NCI-H1930 (cell line): ENCODE measurements at places on chromosomes 7 and 10.

GRCh38 chr7:81956520-81956919, 186.7 kb upstream of the HGF start:
- peak; percentile 45 for DNase-seq

DNA sequence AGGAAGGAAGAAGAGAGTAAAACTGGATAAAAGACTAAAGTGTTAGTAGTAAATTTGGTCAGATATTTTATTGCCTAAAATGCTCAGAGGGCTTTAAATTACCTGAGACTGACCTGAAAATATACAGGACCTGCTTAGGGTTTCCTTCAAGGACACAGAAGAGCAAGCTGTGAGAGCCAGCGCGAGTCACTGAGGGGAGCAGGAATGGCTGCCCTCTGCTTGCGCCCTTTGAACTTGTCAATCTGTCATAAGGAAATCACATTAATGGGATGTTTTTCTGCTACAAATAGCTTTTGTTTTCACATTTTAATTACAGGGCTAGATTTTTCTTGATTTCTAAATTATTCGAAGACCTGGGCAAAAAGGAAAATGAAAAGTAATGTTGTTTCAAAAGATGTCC, 26.9 kb downstream of the DNAJB9 start:
- DNase-seq = no peak

DNA sequence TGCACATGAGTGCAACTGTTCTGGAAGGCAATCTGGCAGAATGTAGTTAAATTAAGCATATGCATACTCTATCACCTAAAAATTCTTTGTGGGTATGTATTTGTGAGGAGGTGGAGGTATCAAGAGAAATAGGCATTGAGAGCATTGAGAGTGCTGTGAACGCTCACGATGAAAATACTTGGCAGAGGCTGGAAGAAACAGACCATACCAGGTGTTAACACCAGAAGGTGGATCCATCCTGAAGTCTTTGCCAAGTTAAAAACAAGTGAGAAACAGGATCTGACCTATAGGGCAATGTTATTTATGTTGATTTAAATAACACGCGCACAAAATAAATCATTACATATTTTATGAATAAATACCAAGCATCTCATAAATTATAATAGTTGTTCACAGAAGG, 311.6 kb downstream of the PCLO start:
- no peak for DNase-seq

DNA sequence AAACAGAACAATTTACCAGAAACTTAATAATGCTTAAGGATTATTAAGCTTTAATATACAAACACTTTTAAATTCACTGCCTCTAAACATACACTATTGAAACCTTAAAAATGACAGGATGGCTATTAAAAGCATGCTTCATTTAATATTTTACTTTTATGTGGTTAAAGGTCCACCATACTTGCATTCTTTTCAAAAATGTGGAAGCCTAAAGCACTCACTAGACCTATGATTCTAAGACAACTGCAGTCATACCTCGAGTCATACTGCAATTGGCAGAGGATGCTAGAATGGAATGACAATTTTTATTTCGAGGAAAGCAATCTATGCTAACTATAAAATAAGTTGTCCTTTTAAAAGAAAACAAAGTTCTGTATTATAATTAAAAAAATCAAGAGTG, 85.3 kb downstream of the PIP4K2A start:
- DNase-seq = no peak

DNA sequence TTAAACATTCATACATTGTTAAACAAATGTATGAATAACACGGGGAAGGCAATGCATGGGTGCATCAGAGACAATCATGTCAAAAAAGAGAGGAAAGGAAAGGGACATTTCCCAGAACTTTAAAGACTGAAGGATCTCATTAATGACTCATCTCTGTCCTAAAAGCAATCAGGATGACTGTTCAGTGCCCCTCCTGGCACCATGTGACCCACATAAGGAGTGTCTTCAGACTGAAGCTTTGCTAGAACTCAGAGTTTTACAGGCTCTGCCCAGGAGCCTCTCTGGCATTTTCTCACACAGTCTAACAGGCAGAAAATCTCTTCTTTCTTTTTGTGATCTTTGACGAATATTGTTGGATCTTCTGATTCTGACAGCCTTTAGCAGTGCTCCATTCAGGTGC, 315.3 kb downstream of the OTUD1 start:
- DNase-seq = no peak

DNA sequence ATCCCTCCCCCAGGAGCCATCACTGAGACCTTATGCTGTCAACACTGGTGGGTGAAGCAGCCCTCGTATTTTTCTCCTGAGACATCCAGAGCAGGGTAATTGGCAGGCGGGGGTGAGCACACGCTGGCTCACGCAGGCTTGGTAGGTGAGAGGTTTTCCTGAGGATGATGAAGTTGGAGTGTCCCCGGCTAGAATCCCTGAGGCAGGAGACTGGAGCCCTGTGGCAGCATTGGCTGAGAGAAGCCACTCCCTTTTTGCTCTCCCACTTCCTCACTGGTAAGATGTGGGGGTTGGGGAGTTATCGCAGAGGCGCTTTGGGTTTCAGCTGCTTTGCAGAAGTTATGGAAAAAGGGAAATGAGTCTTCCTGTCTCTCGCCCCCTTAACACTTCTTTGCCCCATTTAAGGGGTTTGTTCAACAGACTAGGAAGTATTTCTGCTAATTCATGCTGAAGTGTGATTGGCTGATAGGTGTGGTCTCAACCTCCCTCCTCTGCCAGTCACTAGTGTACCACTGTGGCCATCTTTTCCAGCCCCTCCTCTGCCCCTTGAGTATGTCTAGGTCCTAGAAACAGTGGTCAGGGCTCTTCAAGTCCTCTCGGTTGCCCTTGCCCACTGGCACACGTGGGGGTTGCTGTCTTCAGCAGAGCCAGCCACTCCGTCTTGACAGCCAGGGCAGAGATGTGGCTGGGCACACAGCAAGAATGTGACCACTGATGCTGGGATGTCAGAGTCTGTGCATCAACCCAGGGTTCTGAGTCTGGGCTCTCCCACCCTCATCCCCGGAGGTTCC, 5.7 kb downstream of the ARPC1B start:
- DNase-seq = no peak

GRCh38 chr7:129955993-129956543, 3.3 kb upstream of the UBE2H start:
- no peak for DNase-seq

- no peak for DNase-seq
Measured at GRCh38 chr7:75756206-75756990, 15.6 kb downstream of the CCL26 start.

DNA sequence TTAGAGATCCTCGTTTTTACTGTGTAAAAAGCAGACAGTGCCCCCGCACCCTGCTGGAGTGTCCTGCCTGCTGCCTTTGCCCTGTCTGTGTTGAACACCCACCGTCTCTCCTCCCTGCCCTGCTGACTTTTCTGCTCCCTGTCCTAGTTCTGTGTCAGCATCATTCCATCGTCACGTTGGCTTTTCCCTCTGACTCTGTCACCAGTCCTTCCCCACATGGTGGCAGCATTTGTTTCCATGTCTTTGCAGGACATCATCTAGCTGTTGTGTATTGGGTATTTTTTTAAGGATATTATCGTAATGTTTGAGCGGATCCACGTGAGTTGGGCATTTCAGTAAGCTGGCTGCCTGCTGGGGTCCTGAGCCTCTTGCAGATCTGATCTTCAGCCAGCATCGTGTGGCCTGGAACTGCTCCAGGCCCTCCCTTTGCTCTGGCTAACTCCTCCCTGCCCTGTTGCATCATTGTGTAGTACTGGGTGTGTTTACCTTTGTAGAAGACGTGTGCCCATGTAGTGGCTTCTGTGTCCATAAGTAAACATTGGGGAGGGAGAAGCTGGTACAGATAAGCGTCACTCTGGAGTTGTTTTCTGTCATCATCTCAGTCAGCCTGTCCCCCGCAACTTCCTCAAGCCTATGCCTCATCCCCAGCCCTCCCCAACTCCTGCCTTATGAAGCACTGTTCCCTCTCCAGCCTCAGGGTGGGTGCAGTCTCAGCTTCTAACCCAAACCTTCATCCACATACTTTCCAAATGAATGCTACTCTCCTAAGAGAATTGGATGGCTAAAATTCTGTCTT, 44.3 kb downstream of the TRRAP start:
- peak; percentile 35 for DNase-seq

DNA sequence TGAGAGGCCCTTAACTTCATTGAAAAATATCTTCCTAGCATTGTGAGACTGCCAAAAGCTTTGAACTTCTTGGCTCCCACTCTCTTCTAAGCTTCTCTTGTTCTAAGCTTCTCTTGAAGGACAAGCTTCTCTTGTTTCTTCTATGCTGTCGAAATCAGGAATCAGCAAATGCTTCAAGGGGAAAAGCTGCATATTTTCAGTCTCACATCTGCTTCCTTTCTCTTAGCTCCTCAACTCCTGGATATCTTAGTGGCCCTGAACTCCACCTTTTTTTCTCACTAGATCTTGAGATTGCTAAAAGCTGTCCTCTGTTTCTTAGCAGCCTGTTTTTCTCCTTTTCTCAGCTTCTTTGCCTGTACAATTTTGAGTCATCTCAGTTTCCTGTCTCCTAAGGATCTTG, 73.0 kb downstream of the NEUROD6 start:
- DNase-seq = no peak

DNA sequence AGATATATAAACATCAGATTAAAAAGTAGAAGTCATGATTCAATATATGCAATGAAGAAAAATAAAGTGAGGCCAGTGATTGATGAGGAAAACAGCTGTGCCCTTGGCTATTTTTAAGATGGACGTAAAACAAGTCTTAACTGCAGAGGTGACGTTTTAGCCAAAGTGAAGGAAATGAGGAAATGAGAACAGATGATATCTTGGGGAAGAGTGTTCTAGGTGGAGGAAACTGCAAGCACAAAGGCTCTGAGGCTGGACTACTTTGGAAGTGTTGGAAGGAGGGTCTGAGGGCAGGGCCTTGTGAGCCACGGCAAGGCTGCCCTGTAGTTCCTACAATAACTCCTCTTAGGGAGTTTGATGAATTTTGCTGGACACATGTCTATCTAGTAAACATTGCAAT, 140.5 kb upstream of the AKR1E2 start:
- no peak for DNase-seq

GRCh38 chr10:100736809-100737354, 8.5 kb upstream of the PAX2 start:
- DNase-seq = no peak

DNA sequence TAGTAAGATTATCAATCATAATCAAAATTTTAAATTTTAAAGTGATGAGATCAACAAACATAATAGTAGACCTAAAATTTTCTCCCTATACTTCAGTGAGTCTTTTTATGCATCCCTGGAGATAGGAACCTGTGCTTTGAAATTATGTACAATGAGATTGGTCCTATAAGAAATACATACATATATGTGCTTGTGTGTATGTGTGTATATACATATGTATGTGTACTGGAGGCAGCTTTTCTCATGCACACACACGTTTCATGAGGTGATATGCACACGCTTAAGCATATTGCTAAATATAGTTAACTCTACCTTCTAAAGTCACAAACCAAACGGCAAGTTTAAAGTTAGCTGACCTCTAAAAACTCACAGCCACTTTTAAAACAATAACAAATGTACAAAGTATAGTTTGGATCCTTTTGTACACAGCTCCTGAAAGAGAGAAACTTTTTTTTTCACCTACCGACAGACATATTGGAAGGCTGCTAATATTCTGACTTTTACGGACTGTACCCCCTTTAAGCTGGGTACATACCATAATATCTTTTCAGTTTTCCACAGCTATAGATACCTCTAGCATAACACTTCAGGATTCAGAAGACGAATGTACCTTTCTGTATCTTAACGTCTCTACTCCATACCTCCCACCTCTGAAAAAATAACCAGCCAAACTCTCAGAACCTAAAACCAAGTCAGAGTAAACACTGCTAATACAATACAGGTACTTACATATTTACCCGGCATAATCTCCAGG, 3.3 kb downstream of the ITGB1 start:
- DNase-seq = no peak

GRCh38 chr10:98431016-98431415, 15.7 kb downstream of the HPS1 start:
- no peak for DNase-seq

DNA sequence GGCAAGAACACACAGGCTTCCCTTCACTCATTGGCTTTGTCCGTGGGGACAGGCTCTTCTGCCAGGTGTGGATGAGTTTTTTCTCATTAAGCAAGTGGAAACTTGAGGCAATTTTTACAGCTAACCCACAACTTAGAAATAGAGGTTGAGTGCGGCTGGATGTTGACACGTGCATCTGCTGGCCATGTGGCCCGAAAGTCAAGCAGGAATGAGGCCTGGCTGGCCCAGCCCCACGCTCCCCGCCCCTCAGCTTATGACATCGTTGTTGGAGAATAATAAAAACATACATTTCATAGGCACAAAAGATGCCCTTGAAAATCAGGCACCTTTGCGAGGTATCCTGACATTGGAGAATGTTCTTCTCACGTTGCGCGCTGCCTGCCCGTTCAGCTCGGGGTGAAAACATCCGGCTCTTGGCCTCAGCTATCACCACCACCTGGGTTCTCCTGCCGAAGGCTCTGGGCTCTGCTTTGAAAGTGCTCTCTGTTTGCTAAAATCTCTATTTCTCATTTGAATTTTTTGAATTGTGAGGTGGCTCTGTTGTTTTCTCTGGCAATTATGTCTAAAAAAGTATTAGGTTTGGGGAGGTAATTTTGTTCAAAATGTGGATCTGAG, 310.7 kb downstream of the WDR37 start:
- no peak for DNase-seq

DNA sequence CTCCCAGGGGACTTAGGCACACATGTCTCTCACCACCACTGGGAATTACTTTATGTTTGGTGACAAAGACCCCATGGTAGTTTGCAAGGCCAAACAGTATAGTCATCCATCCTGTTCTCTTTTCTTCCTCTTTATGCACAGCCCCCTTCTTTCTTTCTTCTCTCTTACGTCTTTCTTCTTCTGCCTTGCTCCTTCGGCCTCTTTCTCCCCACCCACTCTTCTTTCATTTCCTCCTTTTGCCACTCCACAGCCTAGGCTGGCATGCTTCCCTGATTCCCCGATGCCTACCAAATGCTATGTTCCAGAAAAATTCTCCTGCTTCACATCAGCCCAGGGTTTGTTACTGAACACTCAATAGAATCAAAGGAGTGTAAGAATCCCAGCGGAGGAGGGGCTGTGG, 62.4 kb upstream of the MKLN1 start:
- no peak for DNase-seq

DNA sequence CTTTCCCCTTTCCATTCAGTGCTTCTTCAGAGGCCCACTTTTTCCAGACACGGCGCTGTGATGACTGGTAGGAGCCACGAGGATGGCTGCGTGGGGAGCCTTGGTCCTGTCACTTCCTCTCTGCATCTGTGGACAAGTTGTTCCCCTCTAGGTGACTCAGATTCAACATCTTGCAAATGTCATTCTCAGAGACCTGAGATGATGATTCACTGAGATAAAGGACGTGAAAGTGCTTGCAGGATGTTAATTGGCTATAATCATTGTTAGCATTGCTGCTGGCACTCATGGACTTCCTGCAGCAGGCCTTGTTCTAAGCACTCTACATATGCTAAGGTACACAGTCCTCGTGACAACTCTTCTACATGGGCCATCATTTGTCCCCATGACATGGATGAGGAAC, 489.8 kb upstream of the ZMIZ1 start:
- DNase-seq = no peak

DNA sequence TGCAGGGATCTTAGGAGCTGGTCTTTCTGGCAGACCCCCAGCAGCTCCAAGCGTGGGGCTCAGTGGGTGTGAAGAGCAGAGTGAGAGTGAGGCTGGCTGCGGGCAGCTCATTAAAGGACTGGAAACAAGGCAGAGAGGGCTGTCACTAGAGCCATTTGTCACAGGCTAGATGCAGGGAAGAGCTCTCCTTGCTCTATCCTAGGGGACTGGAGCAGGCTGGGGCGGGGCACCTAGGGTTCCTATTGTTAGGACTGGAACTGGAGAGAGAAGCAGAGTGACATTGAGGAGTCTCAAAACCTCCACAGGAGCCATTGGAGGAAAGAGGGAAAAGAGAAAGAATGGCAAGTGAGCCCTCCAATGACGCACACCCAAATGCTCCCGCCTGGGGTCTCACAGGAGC, 772 bp upstream of the DDC start:
- no peak for DNase-seq
